Foreskin fibroblast (primary cell): ENCODE measurements at places on chromosomes 7 and 10.
A peak's percentile ranks its signal among the peaks of the same experiment; 100 is the strongest.

GRCh38 chr10:125392154-125392553, 231.8 kb upstream of the CTBP2 start:
- DNase-seq: no peak

DNA sequence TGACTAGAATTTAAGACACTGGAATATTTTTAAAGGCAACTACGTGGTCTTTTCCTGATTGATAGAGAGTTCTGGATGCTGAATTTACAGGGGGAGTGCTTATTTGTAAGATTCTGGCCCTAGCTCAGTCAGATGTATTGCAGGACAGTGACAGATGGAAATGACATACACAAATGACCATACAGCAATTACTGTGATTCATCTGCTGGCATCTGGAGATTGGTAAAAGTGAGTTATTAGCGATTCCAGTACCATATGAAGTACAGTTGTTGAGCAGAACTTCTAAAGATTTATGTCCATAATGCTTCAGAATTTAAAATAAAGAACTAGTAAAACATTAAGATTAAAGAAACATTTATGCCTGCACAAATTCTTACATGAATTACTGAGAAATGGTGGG, 243.2 kb downstream of the CRPPA start:
- DNase-seq: peak; percentile 11

GRCh38 chr10:87918254-87918859, 54.9 kb downstream of the PTEN start:
- no peak for DNase-seq

- peak; percentile 48 for DNase-seq
These were observed 24.1 kb upstream of the HPS1 start for GRCh38 chr10:98470850-98471249.

GRCh38 chr10:126166797-126167196, 221.5 kb downstream of the ADAM12 start:
- no peak for DNase-seq

DNA sequence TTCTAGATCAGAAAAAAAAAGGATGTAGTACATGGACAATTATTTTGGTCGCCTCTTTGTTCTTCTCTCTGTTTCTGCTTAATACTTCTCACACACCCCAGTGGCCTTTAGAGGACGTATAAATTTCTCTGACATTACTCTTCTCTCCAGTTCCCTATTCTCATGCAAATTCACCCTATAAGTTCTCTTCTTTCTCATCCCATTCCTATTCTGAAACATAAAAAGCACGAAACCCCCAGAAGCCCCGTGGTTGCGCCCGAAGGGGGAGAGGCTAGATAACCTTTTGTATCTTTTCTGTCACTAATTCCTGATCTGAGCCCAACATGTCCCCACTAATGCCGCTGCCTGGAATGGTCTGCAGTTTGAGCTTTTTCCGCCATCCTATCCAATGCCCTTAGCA, 136.9 kb downstream of the SKIDA1 start:
- DNase-seq: no peak

DNA sequence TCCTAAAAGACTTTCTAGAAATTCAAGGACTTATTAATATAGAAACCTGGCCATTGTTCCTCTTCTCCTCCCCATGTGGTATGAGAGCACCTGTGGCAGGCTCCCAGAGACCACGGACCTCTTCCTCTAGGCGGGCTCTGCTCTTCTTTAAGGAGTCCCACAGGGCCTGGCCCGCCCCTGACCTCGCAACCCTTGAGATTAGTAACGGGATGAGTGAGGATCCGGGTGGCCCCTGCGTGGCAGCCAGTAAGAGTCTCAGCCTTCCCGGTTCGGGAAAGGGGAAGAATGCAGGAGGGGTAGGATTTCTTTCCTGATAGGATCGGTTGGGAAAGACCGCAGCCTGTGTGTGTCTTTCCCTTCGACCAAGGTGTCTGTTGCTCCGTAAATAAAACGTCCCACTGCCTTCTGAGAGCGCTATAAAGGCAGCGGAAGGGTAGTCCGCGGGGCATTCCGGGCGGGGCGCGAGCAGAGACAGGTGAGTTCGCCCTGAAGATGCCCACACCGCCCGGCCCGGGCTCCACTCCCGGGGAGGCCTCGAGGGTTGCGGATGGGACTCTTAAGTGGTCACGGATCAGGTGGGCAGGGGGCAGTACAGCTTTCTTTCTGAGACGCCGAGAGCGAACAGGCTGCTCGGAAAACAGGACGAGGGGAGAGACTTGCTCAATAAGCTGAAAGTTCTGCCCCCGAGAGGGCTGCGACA, at the start of gene SLC26A4:
Gene SLC26A4, plus strand, starts transcription at position 448 of the 700 bp plus-strand sequence. CDS start 814 bp downstream, outside the sequence.
- DNase-seq: no peak

DNA sequence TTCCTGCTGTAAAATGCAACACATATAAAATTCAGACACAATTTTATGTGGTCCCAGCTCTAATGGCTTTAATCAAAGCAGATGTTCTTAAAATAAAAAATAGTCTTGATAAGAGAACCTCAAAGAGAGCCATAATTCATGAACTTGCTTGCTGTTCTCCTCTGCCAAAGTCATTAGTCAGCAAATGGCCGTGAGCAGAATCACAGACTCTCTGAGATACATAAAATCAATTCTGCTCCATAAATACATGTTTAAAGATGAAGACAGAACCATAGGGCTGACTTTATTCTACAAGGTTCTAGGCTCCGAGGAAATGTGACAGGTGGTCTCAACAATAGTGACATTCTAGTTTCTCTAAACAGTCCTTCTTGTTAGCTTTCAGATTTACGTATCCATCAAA, 29.8 kb downstream of the HSPA12A start:
- DNase-seq: no peak

GRCh38 chr10:37314350-37314749, 189.0 kb downstream of the ANKRD30A start:
- no peak for DNase-seq

DNA sequence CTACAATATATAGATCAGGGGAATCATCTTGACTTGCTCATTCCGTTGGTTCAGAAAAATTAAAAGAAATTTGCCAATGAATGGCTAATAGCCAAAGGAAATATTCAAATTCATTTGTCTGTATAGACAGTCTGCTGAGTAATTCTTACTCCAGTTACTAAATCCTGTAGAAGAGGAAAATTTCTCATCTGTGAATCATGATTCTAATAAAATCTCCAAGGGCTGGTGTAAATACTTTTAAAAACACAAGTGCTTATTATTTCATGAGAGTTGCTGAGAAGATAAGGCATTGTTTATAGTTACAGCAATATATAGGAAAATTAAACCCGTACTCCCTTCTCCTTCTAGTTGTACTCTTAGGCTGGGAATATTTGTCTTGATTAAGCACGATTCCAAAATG, 53.0 kb downstream of the WNT2 start:
- DNase-seq: peak; percentile 54

DNA sequence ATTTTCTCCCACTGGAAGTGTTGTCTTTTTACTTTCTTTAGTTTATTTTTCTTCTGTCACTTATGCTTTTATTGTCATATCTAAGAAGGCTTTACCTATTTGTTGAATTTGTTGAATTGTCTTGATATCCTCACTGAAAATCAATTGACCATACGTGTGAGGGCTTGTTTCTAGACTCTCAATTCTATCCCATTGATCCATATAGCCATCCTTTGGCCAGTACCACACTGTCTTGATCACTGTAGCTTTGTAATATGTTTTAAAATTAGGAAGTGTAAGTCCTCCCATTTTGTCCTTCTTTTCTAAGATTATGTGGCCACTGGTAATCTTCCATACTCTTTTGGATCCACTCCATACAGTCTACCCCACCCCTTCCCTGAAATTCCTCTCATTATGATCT, 25.5 kb upstream of the MNX1 start:
- no peak for DNase-seq
